ENCODE measurements at places on chromosomes 12 and 14. TPM values are rescaled to one million over a fixed set of nuclear protein-coding genes. Genes with fewer than 3 reads are reported as not detected.

GRCh38 chr12:6963791-6964413, 6.6 kb downstream of the PHB2 start:
- no peak for ATAC-seq

- peak; percentile 92 for ATAC-seq
These were observed 114.8 kb upstream of the FLRT2 start for GRCh38 chr14:85415015-85415712.

DNA sequence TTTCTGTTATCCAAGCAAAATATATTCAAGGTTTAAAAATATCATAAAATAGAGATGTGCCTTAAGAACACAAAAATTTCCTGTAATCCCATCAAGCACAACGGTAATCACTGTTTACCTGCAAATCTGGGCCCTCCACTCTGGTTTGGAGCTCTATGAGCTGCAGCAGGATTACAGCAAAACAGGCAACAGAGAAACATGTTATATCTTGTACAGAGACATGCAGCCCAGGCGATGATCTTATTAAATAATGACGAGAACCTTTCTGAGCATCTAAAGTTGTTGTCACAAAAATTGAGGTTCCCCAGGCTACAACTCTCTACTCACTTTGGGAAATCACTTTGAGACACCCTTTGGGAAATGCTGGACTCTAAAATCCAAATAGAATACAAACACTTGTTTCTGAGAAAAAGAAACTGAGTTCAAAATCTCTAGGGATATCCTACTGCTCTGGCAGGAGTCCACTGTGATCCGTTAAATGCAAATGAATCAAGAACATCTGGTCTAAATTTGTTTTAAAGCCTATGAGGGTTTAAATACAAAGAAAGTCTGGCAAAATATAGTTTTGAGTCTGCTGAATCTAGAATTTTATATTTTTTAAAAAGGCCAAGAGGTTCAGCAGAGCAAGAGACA, 36.3 kb downstream of the STON2 start:
- no peak for ATAC-seq

- no peak for ATAC-seq
These were observed 29.4 kb downstream of the PTPRR start for GRCh38 chr12:70890895-70891832.

- ATAC-seq: no peak
These were observed at the start of gene ANO4 for GRCh38 chr12:100794441-100795173. ANO4 (plus strand) TSS chr12:100794776; CDS start chr12:100901786, 107,010 bp downstream.

- no peak for ATAC-seq
These were observed 6.1 kb downstream of the ATP2B1 start for GRCh38 chr12:89702503-89702902.

DNA sequence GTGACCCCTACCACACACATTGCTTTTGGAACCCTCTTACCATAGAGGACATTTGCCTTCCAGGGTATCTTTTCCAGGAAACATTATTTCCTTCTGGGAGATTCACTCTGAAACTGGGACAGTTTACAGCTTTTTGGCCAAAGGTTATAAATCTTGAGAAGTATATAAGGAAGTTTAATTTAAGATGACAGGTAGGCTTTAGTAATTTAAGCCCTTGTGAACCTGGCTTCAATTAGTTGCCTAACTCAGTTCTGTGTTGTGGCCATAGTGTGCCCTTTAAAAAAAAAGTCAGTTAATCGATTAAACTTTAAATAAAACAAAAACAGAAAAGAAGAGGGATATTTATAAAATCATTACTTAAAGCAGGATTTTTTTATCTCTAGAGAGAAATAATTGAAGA, 142.9 kb downstream of the NAV3 start:
- no peak for ATAC-seq

DNA sequence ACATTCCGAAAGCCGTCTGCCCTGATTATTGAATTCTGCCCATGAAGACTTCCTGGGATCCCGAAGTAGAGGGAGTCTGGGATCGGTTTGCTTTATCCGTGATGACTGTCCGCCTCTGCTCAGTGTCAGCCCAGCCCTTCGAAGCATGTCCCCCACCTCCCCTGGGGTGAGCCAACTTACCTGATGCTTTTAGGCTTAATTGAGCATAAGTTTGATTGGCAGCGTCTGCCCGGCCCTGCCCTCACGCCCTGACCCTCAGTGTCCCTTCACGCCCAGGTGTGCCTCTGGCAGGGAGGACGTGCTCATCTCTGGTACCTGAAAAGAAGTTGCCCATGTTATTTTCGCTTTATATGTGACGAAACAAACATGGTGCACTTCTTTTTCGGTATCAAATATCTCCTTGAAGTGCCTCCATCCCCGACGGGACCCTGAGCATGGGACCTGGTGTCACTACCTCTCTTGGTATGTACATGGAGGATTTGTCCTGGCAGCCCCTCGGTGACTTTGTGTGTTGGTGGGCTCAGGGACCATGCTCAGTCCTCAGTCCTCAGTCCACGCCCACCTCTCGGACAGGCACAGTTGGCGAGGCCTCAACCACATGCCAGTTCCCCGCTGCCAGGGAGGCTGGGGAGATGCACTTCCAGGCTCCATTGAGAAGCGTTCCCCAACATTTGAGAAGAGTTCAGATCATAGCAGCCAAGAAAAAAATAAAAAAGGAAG, 130.1 kb upstream of the RTL1 start:
- no peak for ATAC-seq

- ATAC-seq: no peak
These were observed 110.8 kb downstream of the EML5 start for GRCh38 chr14:88681755-88682494.

- no peak for ATAC-seq
These were observed 31.4 kb downstream of the P2RX4 start for GRCh38 chr12:121241156-121241970.

DNA sequence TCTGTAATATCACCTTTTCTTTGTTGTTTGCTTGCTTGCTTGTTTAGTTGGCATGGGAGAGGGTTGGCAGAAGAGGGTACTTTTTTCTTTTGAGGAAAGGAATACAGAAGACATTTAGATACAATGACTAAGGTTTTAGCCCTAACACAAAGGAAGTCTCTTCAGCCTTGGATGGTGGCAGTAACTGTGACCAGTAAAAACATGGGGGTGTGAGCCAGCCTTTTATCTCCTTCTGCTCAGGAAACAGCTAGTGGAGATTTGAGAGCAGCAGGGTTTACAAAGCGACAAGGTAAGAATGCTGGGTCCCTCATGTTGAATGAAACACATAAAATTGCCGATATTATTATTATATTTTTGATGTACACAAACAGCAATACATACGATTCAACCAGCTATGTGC, 40.4 kb downstream of the SLC8A3 start:
- ATAC-seq: no peak

DNA sequence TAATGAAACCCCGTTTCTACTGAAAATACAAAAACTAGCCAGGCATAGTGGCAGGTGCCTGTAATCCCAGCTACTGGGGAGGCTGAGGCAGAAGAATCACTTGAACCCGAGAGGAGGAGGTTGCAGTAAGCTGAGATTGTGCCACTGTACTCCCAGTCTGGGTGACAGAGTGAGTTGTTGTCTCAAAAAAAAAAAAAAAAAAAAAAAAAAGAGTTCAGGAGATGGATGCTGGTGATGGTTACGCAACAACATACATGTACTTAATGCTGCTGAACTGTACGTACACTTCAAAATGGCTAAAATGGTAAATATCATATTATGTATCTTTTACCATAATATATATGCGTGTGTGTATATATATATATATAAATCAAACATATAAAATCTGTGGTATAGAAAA, 29.0 kb downstream of the ACTN1 start:
- ATAC-seq: no peak

GRCh38 chr12:12909228-12909994, 18.0 kb downstream of the GPRC5A start:
- ATAC-seq: no peak

DNA sequence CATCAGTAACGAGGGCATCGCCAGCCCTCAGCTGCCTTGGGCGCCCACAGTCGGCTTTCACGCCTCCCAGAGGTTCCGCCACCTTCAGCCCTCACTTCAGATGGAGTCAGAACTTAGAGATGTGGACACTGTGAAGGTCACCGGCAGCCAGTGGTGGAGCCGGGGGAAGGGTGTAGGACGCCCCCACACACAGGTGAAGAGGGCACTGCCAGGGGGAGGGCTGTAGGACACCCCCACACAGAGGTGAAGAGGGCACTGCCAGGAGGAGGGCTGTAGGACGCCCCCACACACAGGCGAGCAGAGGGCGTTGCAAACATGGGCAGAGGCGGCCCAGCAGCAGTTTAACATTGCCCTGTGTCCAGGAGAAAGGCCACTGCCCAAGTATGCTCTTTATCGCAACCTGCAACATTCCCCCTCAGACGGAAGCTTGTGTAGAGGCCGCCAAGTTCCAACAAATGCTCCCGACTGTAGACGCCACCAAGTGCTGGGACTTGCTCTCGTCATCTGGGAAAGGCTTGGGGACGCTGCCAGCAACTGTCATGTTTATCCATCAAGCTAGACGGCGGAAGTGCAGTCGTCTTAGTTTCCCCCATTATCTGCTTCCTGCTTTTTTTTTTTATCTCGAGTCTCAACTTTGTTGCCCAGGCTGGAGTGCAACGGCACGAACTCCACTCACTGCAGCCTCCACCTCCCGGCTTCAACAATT, 4.9 kb upstream of the ANKLE2 start:
- no peak for ATAC-seq

DNA sequence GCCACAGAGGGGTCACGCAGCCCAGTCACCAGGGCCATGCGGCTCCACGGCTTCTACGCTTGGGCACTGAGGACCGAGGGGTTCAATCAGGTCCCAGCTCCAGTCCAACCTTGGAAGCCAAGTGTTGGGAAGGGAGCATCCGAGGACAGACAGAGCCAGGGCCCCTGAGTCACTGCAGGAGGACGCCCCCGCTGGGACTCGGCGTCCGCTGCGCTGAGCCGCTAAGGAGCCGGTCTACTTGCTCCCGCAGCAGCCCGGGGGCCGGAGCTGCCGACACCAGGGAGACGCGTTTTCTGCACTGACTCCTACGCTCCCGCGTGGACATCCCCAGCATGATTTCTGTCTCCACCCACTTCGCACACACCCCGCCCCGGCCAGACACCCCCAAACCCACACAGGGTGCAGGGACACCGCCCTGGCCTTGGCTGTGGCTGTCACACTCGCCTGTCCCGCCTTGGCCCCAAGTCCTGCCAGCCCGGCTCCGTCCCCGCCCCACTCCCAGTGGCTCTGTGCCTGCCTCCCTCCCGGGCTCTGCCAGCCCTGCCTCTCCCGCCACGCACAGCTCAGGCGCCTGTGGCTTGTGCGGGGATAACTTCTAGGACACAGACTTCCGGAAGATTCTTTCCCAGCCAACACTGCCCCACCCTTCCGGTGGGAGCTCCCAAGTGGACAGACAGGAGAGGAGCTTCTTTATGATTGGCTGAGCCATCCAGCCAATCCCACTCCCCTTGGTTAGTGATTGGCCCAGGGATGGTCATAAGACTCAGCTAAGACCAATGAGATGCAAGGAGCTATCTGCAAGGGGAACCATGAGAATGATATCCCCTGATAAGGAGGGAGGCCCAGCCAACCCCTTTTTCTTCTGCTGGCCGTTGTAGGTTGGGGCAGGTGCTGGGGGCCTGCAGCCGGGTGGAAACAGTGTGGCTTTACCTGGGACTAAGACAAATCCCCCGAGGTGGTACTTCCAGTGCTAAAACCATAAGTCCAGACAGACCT, 118.9 kb upstream of the SFSWAP start:
- ATAC-seq: no peak

GRCh38 chr14:61255968-61256367, 25.2 kb downstream of the TMEM30B start:
- no peak for ATAC-seq

GRCh38 chr14:60508363-60508706, 611 bp upstream of the SIX6 start:
- ATAC-seq: no peak

DNA sequence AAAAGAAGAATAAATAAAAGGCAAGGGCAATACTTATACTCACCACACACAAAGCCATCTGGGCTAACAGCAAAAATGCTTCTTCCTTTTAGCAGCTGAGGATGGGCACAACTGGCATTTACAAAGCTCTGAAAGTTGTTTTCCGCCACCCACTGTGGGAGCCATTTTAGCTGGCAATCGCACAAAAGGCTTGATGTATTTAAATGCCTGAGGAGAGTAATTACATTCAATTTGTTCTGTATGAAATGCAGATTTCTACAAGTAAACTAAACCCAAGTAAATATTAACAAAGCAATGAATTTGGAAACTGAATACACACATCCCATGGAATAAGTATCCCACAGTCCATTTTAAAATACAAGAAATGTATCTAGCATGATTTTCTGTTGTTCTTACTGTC, 37.5 kb downstream of the LRIG3 start:
- ATAC-seq: no peak

DNA sequence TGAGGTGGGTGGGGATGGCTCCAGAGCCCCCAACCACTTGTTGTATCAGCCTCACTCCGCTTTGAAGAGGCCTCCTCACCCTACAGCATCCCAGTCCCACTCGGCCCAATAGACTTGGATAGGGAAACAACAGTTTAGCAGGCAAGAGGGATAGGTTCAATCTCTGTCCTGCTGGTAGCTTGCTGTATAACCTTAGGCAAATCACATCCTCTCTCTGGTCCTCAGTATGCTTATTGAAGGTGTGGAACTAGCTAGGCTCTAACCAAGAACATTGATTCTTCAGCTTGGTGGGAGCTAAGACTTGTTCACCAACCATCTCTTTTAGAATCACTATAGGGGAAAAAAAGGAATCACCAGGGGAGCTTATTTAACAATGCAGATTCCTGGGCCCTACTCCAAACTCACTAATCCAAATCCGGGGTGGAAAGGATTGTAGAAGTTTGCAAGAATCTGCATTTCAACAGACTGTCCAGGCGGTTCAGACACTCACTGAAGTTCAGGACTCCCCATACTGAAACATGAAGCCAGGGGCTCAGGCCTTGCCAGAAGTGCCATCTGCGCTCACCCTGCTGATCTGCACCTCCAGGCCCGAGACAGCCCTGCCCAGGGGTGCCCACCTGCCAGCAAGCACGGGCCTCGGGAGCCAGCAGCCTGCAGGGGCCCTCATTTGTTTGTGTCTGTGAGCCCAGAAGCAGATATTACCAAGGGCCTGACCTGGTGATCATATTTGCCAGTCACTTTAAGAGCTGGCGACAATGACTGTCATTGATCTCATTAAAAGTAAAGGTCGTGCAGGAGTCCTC, 113.0 kb downstream of the ADCK1 start:
- ATAC-seq: no peak

GRCh38 chr12:53967421-53967925, 5.5 kb upstream of the HOXC11 start:
- no peak for ATAC-seq

GRCh38 chr14:37622231-37622923, 26.9 kb downstream of the TTC6 start:
- ATAC-seq: no peak

GRCh38 chr14:92314182-92314581, 8.8 kb upstream of the SLC24A4 start:
- ATAC-seq: peak; percentile 51

- ATAC-seq: no peak
These were observed 113.1 kb downstream of the TRAFD1 start for GRCh38 chr12:112238441-112238840.

Gene SLC25A47
- 0.31 TPM for total RNA-seq

Gene TEX52
- not detected for total RNA-seq

Gene TGM1
- 43.3 TPM for total RNA-seq

Gene PRH2
- total RNA-seq: 6.0 TPM

Gene KRT6B
- total RNA-seq: 0.54 TPM

Gene NEDD8
- 193 TPM for total RNA-seq

Gene KRT3
- total RNA-seq: not detected

Gene IFI27L2
- total RNA-seq: 67.2 TPM

Gene ANKS1B
- total RNA-seq: 21.3 TPM

Gene CIROP
- 0.31 TPM for total RNA-seq

Gene SNW1
- 50.7 TPM for total RNA-seq

Gene DEPDC4
- not detected for total RNA-seq

Gene RNF212B
- total RNA-seq: not detected

Gene CFAP54
- 3.0 TPM for total RNA-seq

Gene MGAT4C
- 0.73 TPM for total RNA-seq

Gene TAS2R7
- not detected for total RNA-seq

Gene RNASE3
- not detected for total RNA-seq

Data from gastroesophageal sphincter (tissue), 4 donors.